ENCODE measurements at places on chromosomes 6 and 20. TPM values are rescaled to one million over a fixed set of nuclear protein-coding genes. Genes with fewer than 3 reads are reported as not detected.

CD109 gene
- 34.9 TPM for total RNA-seq

PDSS2 gene
- 19.2 TPM for total RNA-seq

MTG2 gene
- 16.2 TPM for total RNA-seq

WFDC12 gene
- not detected for total RNA-seq

MRPS26 gene
- 57.5 TPM for total RNA-seq

LGSN gene
- total RNA-seq, result not detected

LHFPL5 gene
- total RNA-seq, result not detected

TULP4 gene
- 42.7 TPM for total RNA-seq

MUCL3 gene
- not detected for total RNA-seq

NRSN1 gene
- total RNA-seq, result not detected

PARD6B gene
- 1.9 TPM for total RNA-seq

Measured in epithelial cell of alveolus of lung (primary cell).